Stimulated activated CD4-positive, alpha-beta T cell treated with anti-CD3 and anti-CD28 coated beads, Interleukin-15, amount 100 ng/mL, for 48 hours (primary cell): ENCODE measurements at places on chromosomes 2 and 18.

GRCh38 chr18:31946305-31947046, 3.5 kb upstream of the TRAPPC8 start:
- DNase-seq = no peak

- no peak for DNase-seq
These were observed 1.0 kb upstream of the ZEB2 start for GRCh38 chr2:144520756-144521487.

- no peak for DNase-seq
These were observed 97.5 kb downstream of the GLI2 start for GRCh38 chr2:120833127-120833675.

- DNase-seq = no peak
These were observed 70.6 kb upstream of the TEX51 start for GRCh38 chr2:126828051-126828450.

GRCh38 chr2:188845692-188846091, 128.5 kb upstream of the COL3A1 start:
- DNase-seq = no peak

- no peak for DNase-seq
These were observed 2.0 kb downstream of the MFSD6 start for GRCh38 chr2:190410166-190410565.

DNA sequence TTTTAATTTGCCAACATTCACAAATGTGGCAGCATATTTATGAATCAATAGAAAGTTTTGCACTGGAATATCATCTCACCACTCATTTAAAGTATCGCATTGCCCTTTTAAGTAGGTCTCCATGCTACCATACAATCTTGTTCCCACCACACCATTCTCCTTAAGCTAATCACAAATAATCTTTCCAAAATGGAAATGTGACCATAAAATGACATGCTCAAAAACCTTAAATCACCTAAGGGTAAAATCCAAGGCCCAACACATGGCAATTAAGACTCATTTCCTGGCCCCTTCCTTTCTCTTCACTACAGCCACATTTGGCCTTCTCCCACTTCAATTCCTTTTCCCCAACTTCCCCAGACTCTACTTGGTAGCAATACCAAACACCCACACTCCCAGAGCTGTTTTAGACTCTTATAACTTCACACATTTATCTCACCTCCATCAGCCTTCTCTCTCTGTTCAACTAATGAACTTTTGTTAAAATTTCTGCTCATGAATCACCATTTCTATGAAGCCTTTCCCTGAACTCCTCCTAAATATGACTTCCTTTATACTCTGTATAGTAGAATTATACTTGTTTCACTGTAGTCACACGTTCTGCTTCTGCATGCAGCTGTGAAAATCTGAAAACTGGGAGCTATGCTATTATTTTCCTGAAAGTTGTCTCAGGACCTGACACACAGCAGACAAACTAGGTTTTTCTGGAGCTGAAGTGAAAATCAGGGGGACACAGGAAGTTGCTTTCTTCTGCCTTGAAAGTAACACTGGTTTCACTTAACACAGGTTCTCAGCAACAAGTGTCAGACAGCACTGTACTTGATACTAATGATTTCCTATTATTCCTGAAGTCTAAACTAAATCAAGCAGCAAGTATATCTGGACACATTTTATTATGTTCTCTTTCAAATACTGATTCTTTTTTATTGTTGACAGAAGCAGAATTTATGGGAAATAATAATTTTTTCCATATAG, 303.9 kb downstream of the ZEB2 start:
- no peak for DNase-seq

- DNase-seq = no peak
These were observed 377.1 kb downstream of the CDH19 start for GRCh38 chr18:66226782-66227181.

GRCh38 chr2:219627103-219628100, at the start of gene SLC4A3:
Gene SLC4A3, plus strand, starts transcription at chr2:219627630. Its CDS starts 363 bp downstream, at chr2:219627993.
- DNase-seq = no peak

DNA sequence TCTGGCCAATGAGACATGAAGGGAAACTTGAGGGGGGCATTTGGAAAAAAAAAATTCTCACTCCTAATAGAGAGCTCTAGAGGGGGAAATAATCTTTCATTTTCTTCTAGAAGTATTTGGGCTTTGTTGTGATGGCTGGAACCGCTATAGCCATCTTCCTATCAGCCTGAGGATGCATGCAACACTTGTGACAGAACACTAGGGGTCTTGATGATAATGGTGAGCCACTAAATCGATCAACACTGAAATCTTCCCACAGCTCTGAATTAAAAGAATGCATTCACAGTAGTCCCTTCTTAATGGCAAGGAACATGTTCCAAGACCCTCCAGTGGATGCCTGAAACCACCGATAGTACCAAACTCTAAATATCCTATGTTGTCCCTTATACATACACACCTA, 325.3 kb downstream of the LNPK start:
- no peak for DNase-seq

- DNase-seq = no peak
These were observed 166.4 kb downstream of the TMEM247 start for GRCh38 chr2:46645681-46646162.

GRCh38 chr2:65722028-65722778, 289.8 kb upstream of the SPRED2 start:
- no peak for DNase-seq

DNA sequence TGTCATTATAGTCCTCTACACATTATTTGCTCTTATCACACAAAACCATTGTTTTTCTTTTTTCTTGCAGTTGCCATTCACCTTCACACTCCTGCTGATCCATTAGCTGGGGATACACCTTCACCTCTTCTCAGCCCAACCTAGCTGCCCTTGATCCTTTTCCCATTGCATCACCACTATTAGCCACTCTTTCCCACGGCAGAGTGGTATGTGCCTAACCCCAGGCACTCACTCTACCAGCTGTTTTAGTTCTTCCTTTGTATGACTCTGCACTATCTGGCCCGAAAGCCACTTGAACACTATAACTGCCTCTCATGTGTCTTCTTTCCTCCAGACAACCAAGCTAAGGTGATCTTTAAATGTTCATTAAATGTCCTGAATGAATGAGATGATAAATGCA, 145.4 kb upstream of the PIK3C3 start:
- no peak for DNase-seq

- no peak for DNase-seq
These were observed 387.3 kb downstream of the STK39 start for GRCh38 chr2:167860082-167860481.

DNA sequence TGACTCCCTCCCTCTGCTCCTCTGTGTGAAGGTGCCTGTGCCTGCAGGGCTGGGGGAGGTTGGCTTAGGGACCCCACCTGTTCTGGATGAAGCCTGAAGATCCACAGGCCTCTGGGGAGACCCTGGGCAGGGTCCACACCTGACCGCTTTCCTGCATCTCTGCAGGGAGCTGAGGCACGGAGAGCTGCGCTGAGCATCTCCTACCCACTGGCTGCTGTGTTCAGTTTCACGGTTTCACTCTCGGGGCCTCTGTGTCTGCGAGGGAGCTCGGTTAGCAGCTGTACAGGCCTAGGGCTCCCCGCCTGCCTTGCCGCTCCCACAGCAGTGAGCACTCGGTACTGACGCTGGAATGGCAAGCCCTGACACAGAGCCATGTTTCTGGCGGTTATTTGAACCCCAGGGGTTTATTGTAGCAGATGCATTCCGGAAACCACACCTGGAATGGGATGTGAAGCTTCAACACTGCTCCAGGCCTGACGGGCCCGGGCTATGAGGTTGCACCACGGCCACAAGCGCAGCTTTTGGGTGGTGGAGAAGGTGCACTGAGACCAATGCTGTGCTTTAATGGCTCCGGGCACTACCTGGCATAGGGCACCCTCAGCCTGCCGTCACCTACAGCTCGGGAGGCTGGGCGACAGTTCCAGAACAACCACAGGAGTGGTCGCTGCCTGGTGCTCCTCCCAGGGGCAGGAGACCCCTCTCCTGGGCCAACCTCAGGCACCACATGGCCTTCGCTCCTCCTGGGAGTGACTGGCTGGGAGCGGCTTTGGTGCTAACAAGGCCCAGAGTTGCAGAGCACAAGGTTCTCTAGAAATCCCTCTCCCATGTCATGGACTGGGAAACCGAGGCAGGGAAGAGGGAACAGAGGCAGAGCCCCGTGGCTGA, 257.9 kb downstream of the NDUFA10 start:
- no peak for DNase-seq

- DNase-seq = no peak
These were observed 3.0 kb downstream of the CNNM4 start for GRCh38 chr2:96763511-96764252.

GRCh38 chr2:96773922-96774321, 13.2 kb downstream of the CNNM4 start:
- peak; percentile 29 for DNase-seq

GRCh38 chr2:210195101-210195852, 24.1 kb upstream of the KANSL1L start:
- DNase-seq = no peak

- no peak for DNase-seq
These were observed 88.0 kb downstream of the MEMO1 start for GRCh38 chr2:31922542-31923408.

GRCh38 chr2:235501673-235502031, 7.8 kb downstream of the AGAP1 start:
- no peak for DNase-seq

GRCh38 chr2:86787736-86788135, 3.0 kb downstream of the CD8A start:
- no peak for DNase-seq
